ENCODE measurements at places on chromosomes 11 and 22.

DNA sequence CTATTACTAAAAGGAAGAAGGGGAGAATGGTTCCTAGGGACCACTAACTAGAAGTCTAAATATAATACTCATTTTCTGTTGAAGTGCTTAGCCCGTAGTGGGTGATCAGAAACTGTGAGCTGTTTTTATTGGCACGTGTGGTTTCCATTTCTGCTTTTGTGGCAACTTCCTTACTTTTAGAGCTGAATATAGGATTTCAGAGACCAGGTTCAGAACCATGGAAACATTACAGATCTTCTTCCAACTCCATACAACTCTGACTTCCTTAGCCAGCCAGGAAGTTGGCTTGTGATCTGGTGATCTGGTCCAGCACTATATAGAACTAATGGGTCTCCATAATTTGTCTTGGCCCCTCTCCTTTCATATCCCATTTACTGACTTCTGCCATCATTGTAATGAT is 2.6 kb upstream of the ME3 start:
- DNase-seq = no peak

DNA sequence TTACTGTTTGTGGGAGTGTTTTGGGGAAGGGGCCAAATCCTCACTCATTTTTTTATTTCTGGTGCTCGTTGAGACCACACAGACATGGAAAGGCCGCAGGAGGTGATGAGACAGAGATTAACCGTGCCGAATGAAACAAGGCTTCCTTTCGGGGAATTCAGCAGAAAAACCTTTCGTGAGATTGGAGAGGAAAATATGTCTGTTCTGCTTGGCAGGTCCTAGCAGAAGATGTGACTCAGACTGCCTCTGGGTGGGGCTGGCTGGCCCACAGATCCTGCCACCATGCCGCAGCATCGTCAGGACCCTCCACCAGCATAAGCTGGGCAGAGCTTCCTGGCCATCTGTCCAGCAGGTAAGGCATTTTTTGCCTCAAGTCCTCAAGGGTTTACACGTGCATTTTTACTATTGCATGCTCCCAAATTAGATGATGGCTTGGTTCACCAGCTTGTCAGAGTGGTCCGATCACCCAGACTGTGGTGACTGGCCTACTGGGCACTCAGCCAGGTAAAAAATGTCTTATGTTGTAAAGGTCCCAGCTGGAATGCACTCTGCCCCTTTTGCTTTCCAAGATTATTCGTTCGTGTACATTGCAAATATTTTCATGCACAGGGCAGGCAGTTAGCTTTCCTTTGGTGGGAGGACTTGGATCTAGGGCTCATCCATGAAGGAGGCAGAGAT is 1.5 kb downstream of the DDB2 start:
- peak; percentile 59 for DNase-seq

DNA sequence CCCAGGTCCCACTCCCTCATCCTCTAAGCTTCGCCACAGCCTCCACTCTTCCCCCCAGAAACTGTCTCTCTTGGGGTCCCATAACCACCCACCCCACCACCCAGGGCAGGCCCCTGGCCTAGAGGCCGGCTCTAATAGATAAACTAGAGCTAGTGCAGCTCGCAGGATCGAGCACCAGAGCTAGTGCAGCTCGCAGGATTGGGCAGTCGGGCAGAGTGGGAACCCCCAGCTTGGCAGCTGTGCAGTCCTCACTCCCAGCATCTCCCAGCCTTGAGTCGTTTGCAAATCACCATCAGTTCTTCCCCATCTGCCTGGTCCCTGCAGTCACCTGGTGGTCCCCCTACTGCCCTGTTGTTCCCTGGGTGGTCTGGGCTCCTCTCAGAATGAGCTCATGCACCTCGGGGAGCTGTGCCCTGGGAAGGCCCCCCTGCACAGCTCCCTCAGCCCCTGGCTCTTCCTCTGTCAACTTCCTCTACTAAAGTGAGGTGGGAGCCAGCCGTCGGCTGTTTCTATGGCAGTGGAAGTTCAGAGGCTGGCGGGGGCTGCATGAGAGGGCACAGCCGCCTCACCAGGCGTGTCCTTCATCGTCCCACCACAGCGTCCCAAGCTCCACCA is 15.5 kb upstream of the SHANK2 start:
- no peak for DNase-seq

GRCh38 chr11:35347921-35348331 is 71.4 kb downstream of the SLC1A2 start:
- DNase-seq = no peak

DNA sequence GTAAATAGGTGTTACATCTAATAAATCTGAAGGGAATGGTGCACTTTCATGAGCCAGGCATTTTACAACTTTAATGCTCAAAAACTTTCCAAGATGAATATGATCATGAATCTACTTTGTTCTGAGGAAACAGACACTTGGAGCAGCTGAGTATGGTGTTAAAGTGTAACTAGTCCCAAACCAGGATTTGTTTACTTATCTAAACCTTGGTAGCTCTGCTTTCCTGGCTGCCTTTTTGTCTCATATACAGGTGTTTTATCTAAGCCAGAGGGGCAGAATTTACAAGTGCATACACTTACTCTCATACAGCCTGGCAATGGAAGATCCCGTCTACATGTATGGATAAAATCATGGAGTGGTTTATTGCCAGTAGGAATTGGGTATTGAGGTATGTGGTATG is 171.5 kb downstream of the FAT3 start:
- no peak for DNase-seq

GRCh38 chr11:101880222-101880621 is 34.6 kb upstream of the CEP126 start:
- DNase-seq = no peak

Data from stimulated activated CD4-positive, alpha-beta T cell treated with anti-CD3 and anti-CD28 coated beads, Interleukin-1b, Interleukin-23, amount 100 ng/mL, for 4 hours (primary cell).